ENCODE measurements at places on chromosomes 1 and 21.

DNA sequence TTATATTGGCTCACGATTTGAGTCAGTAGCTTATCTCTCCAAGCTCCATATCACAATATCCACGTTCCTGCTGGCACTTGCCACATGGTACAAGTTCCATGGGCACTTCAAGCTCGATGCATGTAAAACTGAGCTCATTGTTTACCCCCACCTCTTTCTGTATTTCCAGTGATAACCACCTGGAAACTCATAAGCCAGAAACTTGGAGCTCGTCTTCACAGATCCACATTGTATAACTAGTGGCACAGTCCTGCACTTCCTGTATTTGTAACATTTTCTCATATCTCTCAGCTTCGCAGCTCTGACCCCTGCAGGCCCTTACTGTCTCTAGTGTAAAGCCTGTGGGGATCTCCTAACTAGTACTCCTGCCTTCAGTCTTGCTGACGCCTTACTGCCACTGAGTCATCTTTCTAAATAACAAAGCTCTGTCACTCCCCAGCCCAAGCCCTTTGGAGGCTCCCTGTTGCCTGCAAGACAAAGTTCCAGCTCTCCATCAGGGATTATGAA lies 6.5 kb upstream of the C2CD4D start:
- DNase-seq: peak; percentile 75

- DNase-seq: no peak
These were observed 807.4 kb upstream of the ADGRL2 start for GRCh38 chr1:80993154-80993980.

- DNase-seq: no peak
These were observed 2023.3 kb downstream of the NCAM2 start for GRCh38 chr21:23021481-23021880.

DNA sequence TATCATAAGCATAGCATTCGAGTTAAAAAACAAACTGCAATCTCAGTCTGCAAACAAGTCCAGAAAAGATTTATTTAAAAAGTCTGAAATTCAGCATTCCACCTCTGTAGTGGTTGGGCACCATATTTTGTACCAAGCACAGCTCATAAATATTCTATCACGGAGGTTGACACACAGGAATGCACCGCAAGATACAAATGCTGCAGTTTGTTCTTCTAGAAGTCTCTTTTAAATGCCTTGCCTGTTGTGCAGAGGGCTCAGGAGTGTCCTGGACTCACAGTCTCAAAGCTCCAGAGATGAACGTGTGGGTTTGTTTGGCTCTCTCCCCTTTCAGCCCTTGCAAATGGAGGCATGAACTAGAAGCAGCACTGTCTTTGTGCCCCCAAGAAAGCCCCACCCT lies 212.4 kb upstream of the USP24 start:
- no peak for DNase-seq

- DNase-seq: no peak
These were observed 21.9 kb upstream of the LAX1 start for GRCh38 chr1:203743091-203743571.

GRCh38 chr1:79633456-79633855 lies 626.9 kb upstream of the ADGRL4 start:
- DNase-seq: peak; percentile 36
